PC-9 (cell line): ENCODE measurements at places on chromosomes 1 and 21.
A peak's percentile ranks its signal among the peaks of the same experiment; 100 is the strongest.

- DNase-seq = no peak
Measured at GRCh38 chr1:246640747-246641146, 74.5 kb downstream of the CNST start.

DNA sequence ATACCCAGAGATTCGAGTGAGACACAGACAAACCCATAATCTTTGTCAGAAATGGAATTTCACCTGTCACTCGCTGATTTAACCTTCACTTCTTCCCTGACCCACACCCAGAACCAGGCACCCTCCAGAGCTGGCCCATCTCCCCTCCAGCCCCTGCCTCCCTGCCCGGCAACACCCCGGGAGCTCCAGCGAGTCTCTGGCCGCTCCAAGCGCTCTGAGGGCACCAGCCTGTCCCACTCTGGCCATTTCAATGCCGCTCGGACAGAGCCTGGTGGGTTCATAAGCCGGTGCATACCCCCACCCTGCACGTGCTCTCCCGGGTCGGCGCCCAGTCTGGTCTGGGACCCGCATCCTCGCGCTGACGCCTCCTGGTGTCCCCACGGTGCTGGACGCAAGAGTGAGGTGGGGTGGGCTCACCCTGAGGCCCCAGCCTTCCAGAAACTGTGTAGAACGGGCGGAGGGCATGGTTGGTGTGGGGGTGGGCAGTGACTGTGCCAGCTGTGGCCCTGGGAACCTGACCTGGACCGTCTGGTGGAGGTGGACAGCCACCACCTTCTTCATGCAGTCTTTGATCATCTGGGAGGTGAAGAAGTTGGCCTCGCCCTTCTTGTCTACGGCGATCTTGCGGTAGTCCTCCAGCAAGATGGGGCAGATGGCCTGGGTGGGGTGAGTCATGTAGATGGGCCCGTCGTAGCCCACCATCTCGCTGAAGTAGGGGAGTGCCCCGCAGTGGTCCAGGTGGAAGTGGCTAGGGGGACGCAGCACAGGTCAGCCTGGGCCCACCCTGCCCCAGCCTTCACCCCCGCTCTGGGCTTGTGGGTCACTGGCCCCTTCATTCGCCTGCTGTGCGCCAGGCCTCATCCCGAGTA is 5.4 kb downstream of the INTS11 start:
- DNase-seq = no peak

- no peak for DNase-seq
Measured at GRCh38 chr1:41582351-41582750, 97.9 kb upstream of the EDN2 start.

GRCh38 chr1:100583827-100584226 is 45.9 kb downstream of the GPR88 start:
- no peak for DNase-seq

DNA sequence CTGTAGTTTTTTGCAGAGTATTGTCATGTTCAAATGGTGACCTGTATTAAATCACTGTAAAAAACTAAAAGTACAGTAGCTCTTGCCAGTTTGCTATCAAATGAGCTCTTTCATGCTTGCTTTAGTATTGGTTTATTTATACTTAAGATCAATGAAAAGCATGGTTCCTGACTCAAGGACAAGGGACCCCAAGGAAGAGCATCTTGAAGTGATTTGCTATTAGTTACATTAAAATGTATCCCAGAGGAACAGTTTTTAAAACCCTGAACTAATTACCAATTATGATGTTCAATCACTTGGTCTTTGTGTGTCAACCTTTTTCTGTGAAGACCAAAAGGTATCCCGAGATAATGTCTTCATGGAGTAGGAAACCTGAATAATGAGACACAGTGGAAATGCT is at the start of gene OR13G1:
OR13G1 (minus strand) TSS at position 101 of the 400 bp plus-strand sequence. CDS start 6,698 bp downstream, outside the sequence.
- DNase-seq = no peak

DNA sequence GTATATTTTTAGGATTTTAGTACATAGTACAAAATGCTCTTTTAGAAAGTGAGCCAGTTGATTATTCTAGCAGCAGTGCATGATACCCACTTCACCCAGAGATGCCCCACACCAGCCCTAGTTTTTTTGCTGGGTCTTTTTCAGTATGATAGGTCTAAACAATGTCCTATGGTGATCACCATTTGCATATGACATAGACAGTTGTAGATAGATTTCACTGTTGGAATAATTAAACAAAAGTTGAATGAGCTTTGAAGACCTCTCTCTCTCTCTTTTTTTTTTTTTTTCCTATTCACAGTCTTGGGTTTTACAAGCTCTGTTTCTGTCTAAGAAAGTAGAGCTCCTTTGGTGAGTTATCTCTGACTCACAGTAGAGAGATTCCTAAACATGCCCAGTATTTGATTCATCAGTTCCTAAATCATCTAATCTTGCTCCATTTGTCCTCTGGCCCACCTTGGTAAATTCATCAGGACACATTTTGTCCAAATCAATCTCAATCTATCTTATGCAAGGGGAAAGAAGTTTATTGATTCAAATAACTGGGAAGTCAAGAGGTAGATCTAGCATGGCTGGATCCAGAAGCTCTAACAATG is 44.7 kb upstream of the VAV3 start:
- DNase-seq = peak; percentile 86
